ENCODE measurements at places on chromosomes 3 and 15. TPM values are rescaled to one million over a fixed set of nuclear protein-coding genes. Genes with fewer than 3 reads are reported as not detected.

Gene NRG4
- 0.84 TPM for total RNA-seq

Gene GOLGA6L7
- total RNA-seq: not detected

Gene CAPN3
- total RNA-seq: 4.1 TPM

Gene C3orf70
- total RNA-seq: not detected

Gene CHRD
- total RNA-seq: 0.31 TPM

Gene TNFSF10
- 20.6 TPM for total RNA-seq

Gene EPHB1
- total RNA-seq: 0.63 TPM

Gene CCR1
- total RNA-seq: 60.7 TPM

Gene GOLGA6B
- total RNA-seq: not detected

Gene EFCC1
- total RNA-seq: 0.10 TPM

Gene SPATA16
- total RNA-seq: not detected

Gene SYNPR
- not detected for total RNA-seq

Gene LRRC34
- 0.73 TPM for total RNA-seq

Gene ADGRG7
- not detected for total RNA-seq

Gene VILL
- total RNA-seq: 12.4 TPM

Gene SCAANT1
- total RNA-seq: not detected

Gene SLC12A8
- not detected for total RNA-seq

Gene CCR3
- 0.52 TPM for total RNA-seq

Gene CISH
- total RNA-seq: 1.2 TPM

Gene POLQ
- total RNA-seq: 0.42 TPM

Gene SERPINI2
- total RNA-seq: not detected

Gene SLC24A5
- under 0.01 TPM for total RNA-seq

All from mononuclear cell (primary cell).